ENCODE measurements at places on chromosomes 1 and 21.
A peak's percentile ranks its signal among the peaks of the same experiment; 100 is the strongest.

DNA sequence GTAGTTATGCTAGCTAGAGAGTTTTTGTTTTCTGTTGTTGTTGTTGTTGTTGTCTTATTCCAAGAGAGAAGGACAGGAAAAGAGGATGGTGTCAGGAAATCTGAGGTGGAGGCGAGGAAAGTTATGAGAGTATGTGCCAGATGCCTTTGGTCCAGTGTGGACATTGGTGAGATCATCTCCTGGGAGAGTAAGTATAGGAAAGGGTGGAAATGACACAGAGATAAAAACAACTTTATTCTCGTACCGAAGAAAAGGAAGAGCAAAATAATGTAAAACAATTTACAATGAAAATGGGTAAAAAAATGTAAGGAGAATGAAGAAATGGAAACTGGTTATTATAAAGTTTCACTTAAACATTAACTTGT, 97.4 kb upstream of the ADGRL2 start:
- no peak for DNase-seq

DNA sequence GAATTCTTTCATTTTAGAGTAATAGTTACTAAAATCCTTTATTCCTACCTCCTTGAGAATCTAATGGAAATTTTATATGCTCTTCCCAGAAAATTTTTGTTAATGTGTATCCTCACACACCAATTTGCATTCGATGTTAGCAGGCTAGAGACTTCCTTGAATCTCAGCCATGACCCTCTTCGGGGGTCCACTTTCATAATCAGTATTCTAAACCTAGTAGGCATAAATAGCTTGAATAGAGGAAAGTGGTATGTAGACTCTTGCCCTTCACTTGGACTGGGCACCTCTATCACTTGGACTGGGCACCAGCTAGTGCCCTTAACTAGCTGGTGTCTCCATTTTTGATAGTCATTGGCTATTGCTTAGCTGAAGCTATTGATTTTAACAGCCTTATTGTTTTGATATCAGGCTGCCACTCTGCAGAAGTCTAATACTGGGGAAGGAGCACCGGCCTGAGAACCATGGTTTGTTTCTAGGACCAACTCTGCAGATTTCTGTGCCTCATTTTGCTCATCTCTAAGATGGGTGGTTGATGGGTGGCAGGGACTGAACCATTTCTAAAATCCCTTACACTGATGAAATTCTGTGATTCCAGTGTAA, 42.8 kb downstream of the MRPL39 start:
- DNase-seq = no peak

GRCh38 chr1:213154056-213154685, 103.1 kb downstream of the RPS6KC1 start:
- DNase-seq = no peak

DNA sequence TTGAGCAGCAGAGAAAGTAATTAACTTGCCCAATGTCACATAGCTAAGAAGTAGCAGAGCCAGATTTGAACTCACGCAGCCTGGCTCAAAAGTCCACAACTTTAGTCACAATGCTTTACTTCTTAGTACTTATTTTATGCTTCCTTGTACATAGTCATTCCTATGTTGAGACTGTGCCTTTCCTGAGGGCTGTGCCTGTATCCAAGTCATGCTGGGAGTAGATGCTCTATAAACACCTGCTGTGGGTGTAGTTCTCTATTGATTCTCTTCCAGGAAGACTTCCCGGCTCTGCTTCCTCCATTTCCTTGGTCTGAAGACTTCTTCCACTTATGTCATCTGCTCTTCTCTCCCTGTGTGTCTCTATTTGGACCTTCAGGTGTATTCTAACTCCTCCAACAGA, 16.6 kb downstream of the IQGAP3 start:
- DNase-seq = no peak

DNA sequence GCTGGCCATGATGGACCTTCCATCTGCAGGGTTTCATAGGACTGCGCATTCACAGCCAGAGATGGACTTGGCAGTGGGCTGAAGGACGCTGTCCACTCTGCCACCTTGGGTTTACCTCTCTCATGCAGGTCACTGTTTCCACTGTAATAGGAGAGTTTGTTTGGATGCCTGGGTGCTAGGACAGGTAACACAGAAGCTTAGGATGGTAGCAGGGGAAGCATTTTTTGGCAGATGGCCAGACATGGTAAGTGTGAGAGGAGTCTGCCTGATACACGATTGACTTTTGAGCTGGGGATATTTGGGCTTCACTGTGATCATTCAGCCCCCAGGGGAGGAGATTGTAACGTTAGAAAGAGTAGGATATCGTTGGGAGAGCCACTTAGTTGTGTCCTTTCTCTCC, 11.8 kb downstream of the PSEN2 start:
- DNase-seq = no peak

DNA sequence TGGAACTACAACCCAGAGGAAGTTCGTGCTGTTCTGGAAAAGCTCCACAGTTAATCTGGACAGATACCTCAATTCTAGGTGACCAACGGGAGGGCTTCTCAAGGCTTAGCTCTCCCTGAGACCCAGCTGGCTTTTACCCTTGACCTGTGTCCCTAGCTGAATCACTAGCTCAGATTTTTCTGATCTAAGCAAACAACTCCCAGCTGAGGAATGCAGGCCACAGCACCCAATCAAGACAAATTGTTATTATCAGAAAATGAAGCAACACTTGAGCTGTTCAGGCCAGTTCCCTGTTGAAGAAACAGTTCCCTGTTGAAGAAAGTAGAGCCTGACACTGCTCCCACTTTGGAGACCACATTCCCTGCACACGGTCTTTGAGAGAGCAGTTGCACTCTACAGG, 16.0 kb downstream of the DIO1 start:
- no peak for DNase-seq

- DNase-seq = no peak
Observed at GRCh38 chr1:219897914-219898313, 30.4 kb downstream of the SLC30A10 start.

DNA sequence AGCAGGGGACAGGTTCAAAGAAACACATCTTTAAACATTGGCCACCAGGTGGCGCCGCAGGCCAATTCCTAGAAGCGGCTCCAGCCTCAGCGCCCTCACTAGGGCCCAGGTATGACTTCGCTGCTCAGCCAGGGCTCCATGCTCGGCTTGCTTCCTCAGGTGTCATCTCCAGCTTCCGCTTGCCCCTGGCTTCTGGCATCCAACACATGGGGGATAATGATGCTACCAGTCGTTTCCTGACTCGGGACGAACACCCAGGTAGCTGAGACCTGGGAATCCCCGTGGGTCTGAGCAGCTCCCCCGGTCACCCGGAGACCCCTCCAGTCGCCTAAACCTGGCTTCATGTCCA, 8.5 kb upstream of the MEX3A start:
- DNase-seq = peak; percentile 77

All from putamen (tissue), 1 donor.